ENCODE measurements at places on chromosomes 4 and X.

GRCh38 chr4:175961604-175962003 lies 104.0 kb upstream of the WDR17 start:
- no peak for DNase-seq

- no peak for DNase-seq
Measured at GRCh38 chrX:15512401-15512965, 11.9 kb downstream of the BMX start.

DNA sequence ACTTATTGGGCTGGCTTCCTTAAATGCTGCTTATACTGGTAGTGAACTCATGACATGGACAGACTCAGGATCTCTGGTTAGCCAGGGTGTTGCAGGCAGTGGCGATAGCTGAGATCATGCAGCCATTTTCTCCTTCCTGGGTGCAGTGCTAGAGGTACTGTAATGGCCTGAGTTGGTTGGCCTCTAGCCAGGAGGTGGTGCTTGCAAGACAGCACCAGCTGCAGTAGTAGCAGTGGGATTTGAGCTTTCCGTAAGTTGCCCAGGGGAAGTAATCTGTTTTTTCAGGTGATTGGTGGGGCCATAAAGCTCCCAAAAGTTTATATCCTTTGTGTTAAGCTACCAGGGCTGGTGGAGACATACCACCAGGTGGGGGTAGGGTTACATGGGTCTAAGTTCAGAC lies 45.1 kb upstream of the AADAT start:
- no peak for DNase-seq

DNA sequence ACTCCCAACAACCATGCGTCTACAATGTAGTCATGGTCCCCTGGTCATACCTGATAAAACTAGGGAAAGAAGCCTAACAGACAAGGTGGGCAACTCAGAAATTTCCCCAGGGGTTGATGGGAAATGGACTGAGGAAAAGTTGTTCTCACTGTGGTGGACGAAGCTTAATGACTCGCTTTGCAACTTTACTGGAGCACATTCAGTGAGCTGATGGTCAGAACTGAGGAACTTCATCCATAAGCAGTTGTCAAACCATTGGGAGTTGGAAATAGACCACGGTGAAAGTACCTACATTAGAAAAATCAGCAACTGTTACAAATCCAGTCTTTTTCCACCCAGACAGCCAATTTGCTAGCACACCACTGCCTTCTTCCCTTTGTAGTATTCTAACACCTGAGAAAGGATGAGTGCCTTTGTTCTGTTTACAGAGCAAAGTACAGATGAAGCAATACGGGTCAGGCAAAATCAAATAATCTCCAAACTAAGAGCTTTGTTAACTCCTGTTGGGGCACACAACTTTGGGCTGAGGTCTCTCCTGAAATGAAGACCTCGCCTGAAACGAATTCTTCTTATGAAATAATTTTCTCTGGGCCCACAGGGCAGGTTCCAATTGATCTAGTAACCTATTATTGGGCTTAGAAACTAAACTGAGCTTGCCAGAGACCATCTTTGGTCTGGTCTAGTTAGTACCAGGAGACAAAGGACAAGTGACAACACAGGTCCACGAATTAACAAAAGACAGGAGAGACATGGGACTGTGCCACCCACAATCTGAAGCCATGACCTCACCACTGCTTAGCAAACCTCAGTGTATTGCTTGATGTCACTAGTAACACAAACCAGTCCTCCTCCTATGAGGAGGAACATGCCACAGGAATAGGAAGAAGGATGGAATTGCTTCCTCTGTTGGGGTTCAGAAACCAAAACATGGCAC lies 58.9 kb upstream of the NFKB1 start:
- no peak for DNase-seq

DNA sequence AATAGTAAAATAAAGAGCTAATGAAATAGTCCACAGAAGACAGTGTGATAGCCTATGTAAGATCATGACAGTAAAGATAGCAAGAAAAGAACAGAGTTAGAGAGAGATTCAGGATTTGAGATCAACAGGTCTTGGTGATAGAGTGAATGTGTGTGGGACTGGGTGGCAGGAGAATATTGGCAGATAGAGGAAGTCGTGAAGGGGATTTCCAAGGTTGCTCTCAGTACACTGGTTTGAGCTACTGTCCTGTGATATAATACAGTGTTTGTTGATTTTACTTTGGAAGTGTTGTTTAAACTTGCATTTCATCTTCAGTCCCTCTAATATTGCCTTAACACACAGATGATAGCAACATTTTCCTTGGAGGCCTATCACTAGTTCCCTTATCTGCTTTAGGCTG lies 44.1 kb downstream of the DTHD1 start:
- no peak for DNase-seq

GRCh38 chrX:35785075-35785474 lies 13.1 kb upstream of the MAGEB16 start:
- DNase-seq = no peak

GRCh38 chr4:156695163-156695562 lies 276.4 kb downstream of the PDGFC start:
- DNase-seq = no peak

DNA sequence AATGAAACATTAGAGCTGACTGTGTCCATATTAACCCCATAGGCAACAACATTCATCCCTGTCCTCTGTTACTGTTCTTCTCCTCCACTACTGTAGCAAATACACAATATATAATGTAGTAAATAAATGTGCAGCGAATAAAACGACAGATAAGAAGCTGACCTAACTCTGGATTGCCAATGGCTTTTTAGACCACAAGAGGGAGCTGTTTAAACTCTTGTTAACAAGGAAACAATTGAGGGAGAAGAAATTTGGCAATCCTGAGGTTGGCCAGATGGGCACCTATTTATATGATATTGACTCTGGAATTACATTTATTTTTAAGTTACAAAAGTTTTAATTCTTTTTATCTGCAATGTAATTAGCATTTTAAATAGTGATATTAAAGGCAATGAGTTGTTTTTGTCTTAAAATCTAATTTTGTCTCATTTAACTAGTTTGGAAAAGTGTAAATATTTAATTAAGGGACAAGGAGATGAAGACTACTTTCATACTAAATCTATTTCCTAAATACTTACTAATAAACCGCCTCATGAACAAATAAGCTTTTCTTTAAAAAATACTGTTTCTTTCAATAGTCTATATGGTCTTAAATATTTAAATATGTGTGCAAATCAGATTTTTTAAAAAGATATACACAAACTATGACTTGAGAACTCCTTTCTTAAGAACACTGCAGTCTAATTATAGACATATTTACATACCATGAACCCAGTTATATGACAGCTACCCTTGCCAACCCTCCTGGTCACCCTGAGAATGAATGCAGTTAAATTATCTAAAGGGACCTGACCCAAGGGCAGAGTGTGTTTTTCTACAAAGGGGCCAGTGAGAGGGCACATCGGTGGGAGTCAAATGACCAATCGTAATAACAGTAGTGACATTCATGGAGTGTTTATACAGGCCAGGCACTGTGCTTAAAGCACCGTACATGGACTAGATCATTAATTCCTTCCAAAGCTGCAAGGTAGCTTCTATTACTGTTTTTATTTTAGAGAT lies 52.9 kb upstream of the HPF1 start:
- DNase-seq = no peak

GRCh38 chr4:186651624-186652023 lies 72.0 kb downstream of the FAT1 start:
- no peak for DNase-seq

DNA sequence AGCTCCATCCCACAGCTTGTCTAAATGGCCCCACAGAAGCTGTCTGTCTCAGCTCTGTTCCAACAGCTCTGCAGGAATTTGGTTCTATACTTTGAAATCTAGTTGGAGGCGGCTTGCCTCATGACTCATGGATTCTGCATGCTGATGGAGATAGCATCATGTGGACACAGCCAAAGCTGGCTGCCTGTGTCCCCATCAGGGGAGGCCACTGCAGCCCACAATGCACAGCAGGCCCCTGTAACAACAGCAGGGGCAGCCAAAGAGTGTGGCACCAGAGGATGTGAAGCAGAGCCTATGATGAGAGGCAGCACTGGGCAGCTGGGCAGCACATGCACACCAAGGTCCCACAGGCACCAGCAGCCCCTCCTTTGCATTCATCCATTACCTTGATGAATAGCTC lies 67.2 kb downstream of the DCAF12L1 start:
- DNase-seq = no peak

- DNase-seq = no peak
Measured at GRCh38 chr4:53781629-53782457, 190.6 kb upstream of the LNX1 start.

Measured in stimulated activated CD8-positive, alpha-beta memory T cell treated with anti-CD3 and anti-CD28 coated beads, Interleukin-4, amount 100 ng/mL, for 1 hour (primary cell).